Muscle of leg (tissue), 16 donors: ENCODE measurements at places on chromosomes 16 and 17.

GRCh38 chr17:79949656-79950209 is 85.9 kb downstream of the TBC1D16 start:
- DNase-seq, result peak; percentile 5

DNA sequence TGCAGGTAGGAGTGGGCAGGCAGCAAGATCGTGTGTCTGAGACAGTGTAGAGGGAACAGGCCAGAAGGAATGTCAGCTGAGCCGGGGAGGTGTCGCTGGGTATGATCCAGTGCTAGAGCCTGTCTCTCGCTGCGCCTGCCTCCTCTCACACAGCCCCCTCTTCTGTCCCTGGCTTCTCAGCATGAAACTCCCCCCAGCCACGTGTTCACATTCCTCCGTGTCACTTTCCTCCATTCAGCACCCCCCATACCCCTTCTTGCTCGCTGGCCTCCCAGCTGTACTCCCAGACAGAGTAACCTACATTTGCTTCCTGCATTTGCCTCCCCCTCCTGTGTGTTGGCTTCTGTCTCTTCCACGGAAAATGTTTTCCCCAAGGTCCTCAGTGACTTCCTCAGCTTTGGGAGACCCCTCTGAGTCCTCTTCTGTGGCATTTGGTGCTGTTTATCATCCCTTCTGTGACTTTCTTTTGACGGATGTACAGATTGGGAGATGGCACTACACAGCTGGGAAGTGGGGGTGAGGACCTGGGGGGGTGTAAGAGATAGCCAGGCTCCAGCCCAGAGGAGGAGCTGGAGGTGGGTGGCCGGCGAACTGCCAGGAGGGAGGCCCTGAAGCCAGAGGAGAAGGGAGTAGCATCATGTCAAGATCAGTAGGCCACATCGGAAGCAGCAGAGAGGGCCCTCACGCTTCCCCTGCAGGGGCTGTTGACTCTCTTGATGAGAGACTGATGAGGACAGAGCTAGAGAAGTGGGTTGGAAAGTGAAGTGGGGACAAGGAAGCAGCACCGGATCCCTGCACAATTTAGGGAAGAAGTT is 19.2 kb downstream of the SGF29 start:
- DNase-seq, result peak; percentile 92

- DNase-seq, result no peak
These were observed 43.2 kb downstream of the RPA1 start for GRCh38 chr17:1872976-1873375.

DNA sequence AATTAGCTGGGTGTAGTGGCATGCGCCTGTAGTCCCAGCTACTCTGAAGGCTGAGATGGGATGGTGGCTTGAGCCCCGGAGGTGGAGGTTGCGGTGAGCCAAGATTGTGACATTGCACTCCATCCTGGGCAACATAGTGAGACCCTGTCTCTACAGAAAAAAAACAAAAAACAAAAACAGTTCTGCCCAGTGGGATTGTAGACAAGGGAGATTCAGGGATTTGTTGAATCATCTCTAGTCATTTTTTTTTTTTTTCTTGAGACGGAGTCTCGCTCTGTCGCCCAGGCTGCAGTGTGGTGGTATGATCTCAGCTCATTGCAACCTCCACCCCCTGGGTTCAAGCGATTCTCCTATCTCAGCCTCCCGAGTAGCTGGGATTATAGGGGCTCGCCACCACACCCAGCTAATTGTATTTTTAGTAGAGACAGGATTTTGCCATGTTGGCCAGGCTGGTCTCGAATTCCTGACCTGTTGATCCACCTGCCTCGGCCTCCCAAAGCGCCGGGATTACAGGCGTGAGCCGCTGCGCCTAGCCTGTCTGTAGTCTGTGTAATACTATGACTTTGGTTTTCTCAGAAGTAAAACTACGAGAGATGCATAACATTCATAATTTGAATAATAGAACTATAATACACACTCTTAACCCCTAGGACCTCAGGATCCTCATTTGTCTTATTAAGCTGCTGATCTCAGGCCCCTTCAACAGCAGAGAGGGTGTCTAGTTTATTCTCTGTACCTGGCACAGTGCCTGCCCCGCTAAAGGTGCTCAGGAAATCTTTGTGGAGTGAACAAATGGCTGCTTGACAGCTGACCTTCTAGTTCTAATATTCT is 1.4 kb downstream of the TEN1 start:
- peak; percentile 19 for DNase-seq

DNA sequence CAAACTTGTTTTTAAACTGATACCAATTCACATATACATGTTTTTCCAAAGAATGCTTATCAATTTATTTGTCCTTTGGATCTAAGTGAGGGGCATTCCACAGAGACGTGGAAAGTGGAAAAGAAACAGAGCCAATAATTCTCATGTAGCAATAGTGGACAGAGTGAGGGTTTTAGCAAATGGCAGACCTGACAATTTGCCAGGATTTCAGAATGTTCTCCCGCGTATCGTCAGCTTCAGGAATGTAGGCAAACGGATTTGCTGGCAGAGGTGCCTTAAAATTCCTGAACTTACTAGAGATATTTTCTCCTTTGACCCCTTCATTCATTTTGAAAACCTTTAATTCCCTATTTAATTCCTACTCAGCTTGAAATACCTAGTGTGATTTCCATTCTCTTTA is 193.4 kb upstream of the CPHXL start:
- DNase-seq, result peak; percentile 32

- peak; percentile 57 for DNase-seq
These were observed 170.7 kb downstream of the CYB561 start for GRCh38 chr17:63275318-63275970.

DNA sequence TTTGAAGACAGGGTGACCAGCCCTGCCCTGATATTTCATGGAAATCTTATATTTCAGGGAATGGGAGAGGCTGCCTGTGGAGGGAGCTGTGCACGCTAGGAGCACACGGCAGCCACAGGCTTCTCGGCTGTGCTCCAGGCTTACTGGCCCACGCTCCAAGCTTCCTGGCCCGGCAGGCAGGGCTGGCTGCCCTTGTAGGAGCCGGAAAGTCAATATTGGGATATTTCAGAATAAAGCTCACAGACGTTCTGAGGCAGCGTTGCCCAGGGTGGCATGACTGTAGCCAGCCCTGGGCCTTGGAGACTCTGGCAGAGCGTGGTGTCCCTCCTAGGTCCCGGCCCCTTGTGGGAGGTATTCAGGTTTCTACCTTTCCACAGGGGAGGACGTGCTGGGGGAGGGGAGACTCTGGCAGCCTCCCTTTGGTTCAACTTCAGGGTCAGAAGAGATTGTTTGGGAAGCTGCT is 95.6 kb downstream of the NPIPB11 start:
- DNase-seq, result no peak

- DNase-seq, result no peak
These were observed 47.8 kb upstream of the FBXO47 start for GRCh38 chr17:39014795-39015545.

DNA sequence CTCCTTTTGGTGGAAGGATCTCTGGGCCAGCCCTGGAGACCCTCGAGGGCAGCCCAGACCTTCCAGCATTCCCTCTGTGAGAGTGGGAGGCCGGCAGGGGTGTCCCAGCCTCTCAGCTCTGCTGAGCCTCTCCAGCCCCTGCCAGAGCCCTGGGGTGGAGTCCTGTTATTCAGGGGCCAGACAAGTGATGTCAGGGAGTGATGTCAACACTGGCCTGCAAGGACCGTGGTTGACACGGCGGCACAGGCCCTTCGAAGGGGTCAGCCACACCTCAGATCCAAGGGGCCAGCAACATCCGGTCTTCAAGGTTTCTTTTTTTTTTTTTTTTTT is 231.2 kb downstream of the KATNIP start:
- DNase-seq, result peak; percentile 80

- no peak for DNase-seq
These were observed 5.9 kb downstream of the ARSG start for GRCh38 chr17:68297195-68297594.

DNA sequence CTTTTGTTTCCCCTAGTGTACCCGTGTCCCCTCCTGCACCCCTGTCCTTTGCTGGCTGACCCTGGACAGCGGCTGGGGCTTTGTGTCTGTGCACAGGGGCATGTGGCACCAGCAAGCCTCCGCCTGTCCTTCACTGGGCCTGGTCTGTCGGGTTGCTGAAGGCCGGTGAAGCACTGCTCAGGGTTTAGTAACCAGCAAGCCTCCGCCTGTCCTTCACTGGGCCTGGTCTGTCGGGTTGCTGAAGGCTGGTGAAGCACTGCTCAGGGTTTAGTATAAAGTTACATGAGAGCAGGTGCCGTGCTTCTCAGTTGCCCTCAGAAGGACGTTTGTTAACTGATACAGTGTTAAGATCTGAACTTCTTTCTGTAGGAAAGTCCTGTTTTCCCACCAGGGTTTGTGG is 33.8 kb downstream of the DEF8 start:
- peak; percentile 39 for DNase-seq

DNA sequence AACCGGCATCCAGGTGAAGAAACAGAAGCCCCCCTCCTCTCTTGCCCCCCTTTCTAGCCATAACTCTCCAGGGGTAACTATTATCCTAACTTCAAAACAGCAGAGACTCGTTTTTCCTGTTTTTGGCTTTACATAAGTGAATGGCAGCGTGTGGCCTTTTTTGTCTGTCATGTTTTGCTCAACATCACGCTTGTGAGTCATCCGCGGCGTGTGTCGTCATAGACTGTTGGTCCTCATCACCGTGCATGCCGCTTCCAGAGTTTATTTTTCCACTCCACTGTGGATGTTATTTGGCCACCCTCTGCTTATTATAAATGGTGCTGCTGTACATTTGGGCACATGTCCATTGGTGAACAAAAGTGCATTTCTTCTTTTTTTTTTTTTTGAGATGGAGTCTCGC is 52.6 kb downstream of the ERN1 start:
- DNase-seq, result no peak

- DNase-seq, result no peak
These were observed 56.5 kb downstream of the DNAH2 start for GRCh38 chr17:7774055-7774521.

DNA sequence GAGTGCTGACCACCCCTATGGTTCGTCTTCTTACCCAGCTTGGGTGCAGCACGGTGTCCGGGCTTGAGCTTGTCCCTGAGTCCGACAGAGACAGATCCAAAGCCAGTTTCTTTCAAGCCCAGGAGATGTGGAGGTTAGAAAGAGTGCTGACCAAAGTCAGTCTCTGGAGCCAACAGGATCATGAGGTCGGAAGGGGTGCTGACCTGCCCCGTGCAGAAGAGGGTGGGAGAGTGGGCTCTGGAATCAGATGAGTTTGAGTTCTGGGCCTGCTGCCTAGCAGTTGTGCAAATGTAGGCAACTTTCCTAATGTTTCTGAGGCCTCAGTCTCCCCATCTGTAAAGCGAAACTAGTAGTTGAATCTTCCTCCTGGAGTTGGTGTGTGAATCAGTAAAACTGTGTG is 24.5 kb downstream of the NKD1 start:
- no peak for DNase-seq

- DNase-seq, result no peak
These were observed 1.1 kb upstream of the XYLT2 start for GRCh38 chr17:50344731-50345365.

- no peak for DNase-seq
These were observed 172.3 kb upstream of the CDH11 start for GRCh38 chr16:65294165-65294564.

GRCh38 chr16:24572069-24572468 is 32.7 kb downstream of the RBBP6 start:
- no peak for DNase-seq

DNA sequence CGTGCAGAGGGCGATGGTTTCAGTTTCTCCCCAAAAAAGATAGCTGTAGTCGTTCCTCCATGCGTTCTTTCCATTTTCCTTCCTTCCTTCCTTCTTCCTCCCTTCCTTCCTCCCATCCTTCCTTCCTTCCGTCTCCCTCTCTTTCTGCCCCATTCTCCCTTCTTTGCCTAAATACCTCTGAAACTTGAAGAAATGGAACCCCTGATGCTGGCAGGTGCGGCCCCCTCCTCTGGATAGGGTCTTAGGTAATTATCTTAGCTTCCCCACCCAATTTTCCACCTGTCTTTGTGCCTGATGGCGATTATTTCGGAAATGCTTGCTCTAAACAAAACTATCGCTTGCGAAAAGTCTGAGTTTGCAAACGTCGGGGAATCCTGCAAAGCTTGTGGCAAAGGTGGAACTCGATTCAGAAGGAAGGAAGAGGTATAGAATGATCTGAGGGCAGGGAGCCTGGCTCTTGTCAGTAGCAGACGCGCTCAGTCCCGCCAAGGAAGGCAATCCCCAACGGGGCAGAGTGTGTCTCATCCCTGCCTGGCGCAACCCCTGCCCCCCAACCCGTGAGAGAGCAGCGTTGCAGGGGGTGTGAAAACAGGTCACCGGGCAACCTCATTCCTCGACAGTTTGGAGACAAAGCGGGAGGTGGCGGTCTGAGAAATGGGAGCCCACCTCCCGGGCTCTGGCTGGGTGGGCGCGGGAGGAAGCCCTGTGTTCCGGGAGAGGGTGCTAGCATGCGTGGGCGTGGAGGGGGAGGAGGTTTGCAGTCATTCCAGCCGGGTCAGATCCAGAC is 2.9 kb upstream of the CBX8 start:
- peak; percentile 19 for DNase-seq

- DNase-seq, result peak; percentile 93
These were observed at the start of gene NHLRC4 for GRCh38 chr16:566475-567372. TSS of gene NHLRC4 (plus strand) at chr16:567005. CDS start at chr16:568048, 1,043 bp downstream.

- no peak for DNase-seq
These were observed 51.3 kb downstream of the TNFRSF13B start for GRCh38 chr17:16920628-16921020.

- no peak for DNase-seq
These were observed 26.5 kb upstream of the ALOX12 start for GRCh38 chr17:6969323-6969726.

GRCh38 chr16:55948230-55948629 is 73.1 kb upstream of the CES5A start:
- no peak for DNase-seq

DNA sequence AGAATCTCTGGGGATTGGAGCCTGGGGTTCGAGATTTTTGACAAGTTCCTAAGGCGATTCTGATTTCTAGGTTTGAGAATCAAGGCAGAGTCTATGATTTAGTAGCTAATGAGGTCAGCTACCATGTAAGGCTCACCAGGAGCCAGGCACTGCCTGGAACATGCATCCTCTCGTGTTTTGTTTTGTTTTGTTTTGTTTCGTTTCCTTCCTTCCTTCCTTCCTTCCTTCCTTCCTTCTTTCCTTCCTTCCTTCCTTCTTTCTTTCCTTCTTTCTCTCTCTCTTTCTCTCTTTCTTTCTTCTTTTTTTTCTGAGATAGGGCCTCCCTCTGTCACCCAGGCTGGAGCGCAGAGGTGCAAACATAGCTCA is 39.1 kb downstream of the SRCIN1 start:
- no peak for DNase-seq

DNA sequence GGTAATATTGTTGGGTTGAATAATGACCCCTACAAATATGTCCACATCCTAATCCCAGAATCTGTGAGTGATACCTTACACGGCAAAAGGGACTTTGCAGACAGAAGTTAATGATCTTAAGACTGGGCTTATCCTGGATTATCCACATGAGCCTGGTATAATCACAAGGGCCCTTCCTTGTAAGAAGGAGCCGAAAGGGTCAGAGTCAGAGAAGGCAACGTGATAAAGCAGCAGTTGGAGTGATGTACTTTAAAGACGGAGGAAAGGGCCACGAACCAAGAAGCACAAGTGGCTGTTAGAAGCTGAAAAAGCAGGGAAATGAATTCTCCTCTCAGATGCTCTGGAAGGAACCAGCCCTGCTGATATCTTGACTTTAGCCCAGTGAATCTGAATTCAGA is 137.8 kb downstream of the UTP18 start:
- DNase-seq, result no peak
